ENCODE measurements at places on chromosomes 12 and 14.
A peak's percentile ranks its signal among the peaks of the same experiment; 100 is the strongest.

DNA sequence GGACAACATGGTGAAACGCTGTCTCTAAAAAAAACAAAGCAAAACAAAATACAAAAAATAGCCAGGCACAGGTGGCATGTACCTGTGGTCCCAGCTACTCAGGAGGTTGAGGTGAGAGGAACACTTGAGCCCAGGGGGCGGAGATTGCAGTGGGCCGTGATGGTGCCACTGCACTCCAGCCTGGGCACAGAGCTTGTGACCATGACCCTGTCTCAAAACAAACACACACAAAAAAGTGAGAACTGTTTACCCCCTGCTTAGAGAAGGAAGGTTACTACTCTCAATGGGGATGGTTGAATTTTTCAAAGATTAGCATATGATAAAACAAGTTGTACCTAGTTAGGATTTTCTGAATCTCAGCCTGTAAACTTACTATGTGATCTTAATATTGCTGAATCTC lies 68.0 kb downstream of the ZFP36L1 start:
- no peak for DNase-seq

GRCh38 chr12:125540580-125541204 lies 475.5 kb downstream of the AACS start:
- no peak for DNase-seq

- no peak for DNase-seq
These were observed 183.8 kb downstream of the CALM1 start for GRCh38 chr14:90580377-90581335.

DNA sequence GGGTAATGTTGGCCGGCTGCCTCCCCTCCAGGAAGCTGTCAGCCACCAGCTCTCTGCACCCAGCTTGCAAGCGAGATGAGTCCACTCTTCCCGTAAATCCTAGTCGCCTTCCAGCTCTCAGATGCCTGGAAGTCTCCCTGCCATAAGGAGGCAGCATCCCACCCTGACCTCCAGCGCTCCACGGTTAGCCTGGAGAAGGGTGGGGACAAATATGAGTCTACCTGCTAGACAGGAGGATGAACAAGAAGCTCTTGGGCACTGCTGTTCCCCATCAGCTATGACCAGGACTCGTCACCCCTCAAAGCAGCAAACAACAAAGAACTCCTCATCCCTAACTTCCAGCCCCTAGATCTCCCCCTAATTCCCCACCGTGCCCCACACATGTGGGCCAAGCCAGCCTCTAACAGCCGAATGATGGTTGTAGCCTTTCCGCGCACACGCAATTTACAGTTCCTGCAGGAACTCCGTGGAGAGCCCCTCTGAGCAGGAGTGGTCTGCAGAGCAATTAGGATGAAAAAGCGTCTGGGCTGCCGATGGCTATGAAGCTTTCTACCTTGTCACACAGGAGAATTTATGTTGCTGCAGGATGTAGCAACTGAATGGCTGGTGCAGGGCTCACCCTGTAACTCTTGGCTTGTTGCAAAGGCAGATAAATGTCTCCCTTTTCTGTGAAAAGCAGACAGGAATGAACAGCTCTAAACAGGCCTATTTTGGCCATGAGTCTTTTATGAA lies 181.4 kb downstream of the GLT1D1 start:
- no peak for DNase-seq

GRCh38 chr12:52672321-52672933 lies 7.8 kb downstream of the KRT1 start:
- DNase-seq: no peak

- no peak for DNase-seq
These were observed 68.7 kb downstream of the PTPRQ start for GRCh38 chr12:80512781-80513180.

- DNase-seq: no peak
These were observed 2.2 kb upstream of the OAS1 start for GRCh38 chr12:112904571-112904970.

DNA sequence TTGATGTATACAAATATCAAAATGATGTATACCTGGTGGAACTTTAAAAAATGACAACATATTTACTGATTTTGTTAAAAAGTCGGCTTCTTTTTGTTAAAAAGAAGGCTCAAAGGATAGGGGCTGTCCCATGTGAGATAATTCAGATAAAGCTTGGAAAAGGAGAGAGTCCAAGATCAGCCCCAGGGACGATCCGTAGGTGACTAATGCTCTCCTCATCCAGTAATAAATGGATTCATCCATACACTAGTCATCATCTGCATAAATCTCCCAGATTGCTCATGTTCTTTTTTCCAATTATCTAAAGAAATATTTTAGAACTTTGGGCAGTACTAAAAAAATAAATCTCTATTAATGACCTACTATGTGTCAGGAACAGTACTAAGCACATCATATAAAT lies 23.4 kb upstream of the FSCB start:
- no peak for DNase-seq

GRCh38 chr12:50986966-50987737 lies 34.8 kb downstream of the HIGD1C start:
- DNase-seq: peak; percentile 12

GRCh38 chr12:78959556-78959955 lies 95.0 kb downstream of the SYT1 start:
- no peak for DNase-seq

GRCh38 chr14:78652727-78653126 lies 482.6 kb downstream of the NRXN3 start:
- no peak for DNase-seq

- no peak for DNase-seq
These were observed 15.7 kb downstream of the PTGER2 start for GRCh38 chr14:52329678-52330369.

GRCh38 chr12:91215940-91216454 lies 33.4 kb upstream of the DCN start:
- DNase-seq: no peak

- no peak for DNase-seq
These were observed 6.2 kb downstream of the PLEK2 start for GRCh38 chr14:67405771-67406170.
